ENCODE measurements at places on chromosomes 12 and 14. TPM values are rescaled to one million over a fixed set of nuclear protein-coding genes. Genes with fewer than 3 reads are reported as not detected.
A peak's percentile ranks its signal among the peaks of the same experiment; 100 is the strongest.

DNA sequence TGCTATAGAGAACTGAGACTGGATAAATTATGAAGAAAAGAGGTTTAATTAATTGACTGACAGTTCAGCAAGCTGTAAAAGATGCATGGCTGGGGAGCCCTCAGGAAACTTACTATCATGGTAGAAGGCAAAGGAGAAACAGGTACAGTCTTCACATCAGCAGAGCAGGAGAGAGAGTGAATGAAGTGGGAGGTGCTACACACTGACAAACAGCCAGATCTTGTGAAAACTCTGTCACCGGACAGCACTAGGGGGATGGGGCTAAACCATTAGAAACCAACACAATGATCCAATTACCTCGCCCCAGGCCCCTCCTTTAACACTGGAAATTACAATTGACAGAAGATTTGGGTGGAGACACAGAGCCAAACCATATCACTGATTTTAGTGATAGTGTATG lies 682.4 kb downstream of the SLC16A7 start:
- H3K4me1 ChIP-seq, result no peaks in the 10 kb centered on the region
- no peak overlapping the region for H3K27ac ChIP-seq
- no peaks in the 10 kb centered on the region for H3K36me3 ChIP-seq
- H3K27me3 ChIP-seq, result no peaks in the 10 kb centered on the region
- H3K4me3 ChIP-seq, result no peak overlapping the region

DNA sequence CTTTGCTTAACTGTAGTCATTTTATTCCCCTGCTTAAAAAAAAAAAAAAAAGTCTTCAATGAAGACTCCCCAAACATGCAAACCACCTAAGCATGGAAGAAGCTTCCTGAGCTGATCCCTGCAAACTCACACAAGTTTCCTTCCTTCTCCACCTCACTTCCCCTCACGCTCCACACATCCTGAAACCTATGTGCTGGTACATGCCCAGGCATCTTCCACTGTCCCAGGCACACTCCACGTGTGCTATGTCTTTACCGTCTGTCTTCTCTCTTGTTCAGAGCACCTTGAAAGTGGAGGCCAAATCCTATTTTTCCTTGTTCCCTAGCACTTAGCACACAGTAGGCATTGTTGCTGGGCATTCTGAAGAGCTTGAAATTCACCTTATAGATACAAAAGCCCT lies 13.4 kb downstream of the LRIG3 start:
- DNase-seq, result no peak
- peaks cover 10% of the 10 kb centered on the region for H3K36me3 ChIP-seq
- H3K27me3 ChIP-seq, result no peaks in the 10 kb centered on the region
- H3K4me3 ChIP-seq, result no peak overlapping the region

DNA sequence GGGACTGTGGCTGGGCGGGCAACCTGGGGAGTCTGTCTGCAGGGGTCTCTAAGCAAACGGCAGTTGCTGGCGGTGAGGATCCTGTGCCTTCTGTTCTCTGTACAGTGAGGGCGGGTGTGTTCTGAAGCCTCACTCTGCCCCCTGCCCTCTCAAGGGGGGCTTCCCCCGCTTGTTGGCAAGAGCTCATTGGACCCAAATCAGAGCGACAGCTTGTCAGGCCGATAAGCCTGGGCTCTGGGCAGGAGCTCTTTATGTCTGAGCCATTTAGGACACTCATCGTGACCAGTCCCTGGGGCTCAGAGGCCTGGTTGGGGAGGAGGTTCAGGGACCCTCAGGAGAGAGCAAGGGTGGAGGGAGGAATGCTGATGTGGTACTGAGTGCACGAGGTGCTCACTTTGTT lies 136.0 kb downstream of the TSPAN9 start:
- no peak overlapping the region for H3K4me3 ChIP-seq
- DNase-seq, result no peak
- H3K36me3 ChIP-seq, result no peaks in the 10 kb centered on the region
- H3K4me1 ChIP-seq, result peaks cover 20% of the 10 kb centered on the region
- H3K27ac ChIP-seq, result no peak overlapping the region

- no peaks in the 10 kb centered on the region for H3K27me3 ChIP-seq
- H3K4me3 ChIP-seq, result no peak overlapping the region
- H3K36me3 ChIP-seq, result no peaks in the 10 kb centered on the region
- H3K27ac ChIP-seq, result no peak overlapping the region
- no peaks in the 10 kb centered on the region for H3K4me1 ChIP-seq
- DNase-seq, result no peak
These were observed 142.8 kb downstream of the LRFN5 start for GRCh38 chr14:41749429-41749828.

GRCh38 chr12:82149045-82149444 lies 209.1 kb downstream of the CCDC59 start:
- H3K27ac ChIP-seq, result no peak overlapping the region
- no peaks in the 10 kb centered on the region for H3K27me3 ChIP-seq
- DNase-seq, result no peak
- H3K4me3 ChIP-seq, result no peak overlapping the region
- H3K36me3 ChIP-seq, result no peaks in the 10 kb centered on the region

GRCh38 chr12:57296291-57296690 lies 45.3 kb upstream of the STAC3 start:
- H3K27ac ChIP-seq, result no peak overlapping the region
- H3K4me3 ChIP-seq, result no peak overlapping the region
- peaks cover 11% of the 10 kb centered on the region for H3K4me1 ChIP-seq
- H3K36me3 ChIP-seq, result peaks cover 10% of the 10 kb centered on the region
- DNase-seq, result no peak

GRCh38 chr12:1799051-1799881 lies 21.1 kb upstream of the LRTM2 start:
- H3K27ac ChIP-seq, result no peak overlapping the region
- no peak overlapping the region for H3K4me3 ChIP-seq
- DNase-seq, result no peak
- no peaks in the 10 kb centered on the region for H3K27me3 ChIP-seq

DNA sequence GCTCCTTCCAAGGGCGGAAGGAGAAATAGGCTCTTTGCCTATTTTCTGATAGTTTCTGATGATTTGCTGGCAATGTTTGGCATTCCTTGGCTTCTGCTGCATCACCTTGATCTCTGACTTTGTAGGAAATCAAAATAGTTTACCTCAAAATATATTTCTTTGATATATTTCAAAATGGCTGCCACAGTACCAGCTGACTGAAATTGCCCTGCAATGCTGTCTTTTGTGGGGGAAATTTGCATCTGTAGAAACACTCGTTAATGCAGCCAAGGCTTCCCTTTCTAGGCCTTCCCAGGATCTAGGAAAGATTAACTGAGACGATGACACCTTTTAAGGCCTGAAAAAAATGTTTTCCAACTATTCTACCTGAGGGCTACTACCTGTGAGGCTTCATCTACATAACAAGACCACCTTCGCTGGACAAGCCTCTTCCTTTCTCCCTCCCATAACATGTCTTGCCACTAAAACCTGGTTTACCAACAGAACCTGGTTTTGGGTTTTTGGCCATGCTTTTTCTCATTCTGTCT lies 212.8 kb upstream of the SSTR1 start:
- H3K27me3 ChIP-seq, result no peaks in the 10 kb centered on the region
- no peaks in the 10 kb centered on the region for H3K4me1 ChIP-seq
- H3K4me3 ChIP-seq, result no peak overlapping the region
- no peaks in the 10 kb centered on the region for H3K36me3 ChIP-seq
- DNase-seq, result no peak
- no peak overlapping the region for H3K27ac ChIP-seq

DNA sequence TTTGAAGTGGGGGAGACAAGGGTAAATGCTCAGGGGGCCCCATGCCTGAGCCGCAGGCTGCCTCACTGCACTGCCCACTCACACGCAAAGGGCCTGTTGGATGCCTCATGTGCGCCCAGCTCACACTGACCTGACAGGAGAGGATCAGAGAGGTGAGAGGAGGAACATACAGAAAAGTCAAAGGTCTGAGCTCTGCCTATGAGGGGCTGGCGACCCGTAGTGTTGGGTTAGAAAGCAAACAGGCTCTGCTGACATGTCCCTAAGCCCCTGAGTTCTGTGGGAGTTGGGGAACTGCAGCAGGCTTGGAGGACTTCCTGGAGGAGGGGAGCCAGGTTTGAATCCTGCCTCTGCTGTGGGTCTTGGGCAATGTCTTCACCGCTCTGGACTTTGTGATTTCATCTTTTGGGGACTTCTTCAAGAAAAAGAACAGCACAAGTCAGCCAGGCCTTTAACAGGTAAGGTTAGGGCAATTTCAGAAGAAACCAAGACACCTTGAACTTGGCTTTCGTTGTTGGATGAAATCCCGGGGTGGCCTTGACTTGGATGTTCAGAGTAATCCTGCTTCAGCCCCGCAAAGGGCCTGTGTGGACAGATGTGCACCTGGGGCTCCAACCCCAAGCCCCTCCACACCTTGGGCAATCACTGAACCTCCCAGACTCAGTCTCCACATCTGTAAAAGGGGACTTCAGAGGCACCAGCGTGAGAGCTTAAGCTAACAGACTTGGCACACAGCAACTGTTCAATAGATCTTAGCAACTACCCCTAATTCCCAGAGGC lies 116.8 kb downstream of the SCARB1 start:
- H3K36me3 ChIP-seq, result no peaks in the 10 kb centered on the region
- no peak for DNase-seq
- H3K4me3 ChIP-seq, result no peak overlapping the region

DNA sequence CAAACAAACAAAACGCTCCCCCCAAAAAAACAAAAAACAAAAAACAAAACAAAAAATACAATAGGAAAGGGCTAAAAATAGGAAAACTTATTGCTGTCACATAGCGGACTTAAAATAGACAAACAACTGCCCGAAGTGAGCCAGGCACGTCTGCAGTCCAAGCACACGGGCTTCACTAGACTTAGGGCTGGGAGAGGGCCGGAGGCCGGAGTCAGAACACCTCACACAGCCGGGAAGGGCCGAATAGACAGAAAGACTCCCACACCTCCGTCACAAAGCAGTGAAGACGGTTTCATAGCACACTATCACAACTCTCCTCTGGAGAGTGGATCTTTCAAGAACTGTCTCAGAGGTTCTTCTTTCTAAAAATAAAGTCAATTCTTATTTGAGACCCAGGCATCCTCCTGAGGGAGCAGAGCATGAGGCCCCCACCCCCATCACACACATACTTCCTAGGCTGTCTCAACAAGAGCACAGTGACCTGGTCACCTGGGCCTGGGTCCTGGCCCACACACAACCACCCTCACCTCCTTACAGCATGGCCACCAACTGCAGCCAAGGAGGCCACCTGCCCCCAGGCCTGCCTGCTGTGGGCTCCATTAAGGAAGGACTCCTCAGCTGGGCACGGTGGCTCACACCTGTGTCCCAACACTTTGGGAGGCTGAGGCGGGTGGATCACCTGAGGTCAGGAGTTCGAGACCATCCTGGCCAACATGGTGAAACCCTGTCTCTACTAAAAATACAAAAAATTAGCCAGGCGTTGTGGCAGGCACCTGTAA lies 6.7 kb downstream of the BAG5 start:
- DNase-seq, result no peak
- peaks cover 58% of the 10 kb centered on the region for H3K4me1 ChIP-seq
- no peaks in the 10 kb centered on the region for H3K27me3 ChIP-seq
- no peak overlapping the region for H3K4me3 ChIP-seq
- H3K36me3 ChIP-seq, result peaks cover 11% of the 10 kb centered on the region
- no peak overlapping the region for H3K27ac ChIP-seq

- H3K4me3 ChIP-seq, result no peak overlapping the region
- H3K27ac ChIP-seq, result no peak overlapping the region
- H3K36me3 ChIP-seq, result no peaks in the 10 kb centered on the region
These were observed 1613.4 kb upstream of the SEL1L start for GRCh38 chr14:83147006-83147405.

GRCh38 chr12:31558521-31558920 lies 32.4 kb downstream of the DENND5B start:
- H3K4me1 ChIP-seq, result no peaks in the 10 kb centered on the region
- H3K4me3 ChIP-seq, result no peak overlapping the region
- no peaks in the 10 kb centered on the region for H3K27me3 ChIP-seq
- no peaks in the 10 kb centered on the region for H3K36me3 ChIP-seq

GRCh38 chr12:47360771-47361388 lies 281.1 kb upstream of the AMIGO2 start:
- H3K4me3 ChIP-seq, result no peak overlapping the region
- H3K27ac ChIP-seq, result peak overlapping the region; percentile 21
- H3K27me3 ChIP-seq, result no peaks in the 10 kb centered on the region
- no peaks in the 10 kb centered on the region for H3K4me1 ChIP-seq

DNA sequence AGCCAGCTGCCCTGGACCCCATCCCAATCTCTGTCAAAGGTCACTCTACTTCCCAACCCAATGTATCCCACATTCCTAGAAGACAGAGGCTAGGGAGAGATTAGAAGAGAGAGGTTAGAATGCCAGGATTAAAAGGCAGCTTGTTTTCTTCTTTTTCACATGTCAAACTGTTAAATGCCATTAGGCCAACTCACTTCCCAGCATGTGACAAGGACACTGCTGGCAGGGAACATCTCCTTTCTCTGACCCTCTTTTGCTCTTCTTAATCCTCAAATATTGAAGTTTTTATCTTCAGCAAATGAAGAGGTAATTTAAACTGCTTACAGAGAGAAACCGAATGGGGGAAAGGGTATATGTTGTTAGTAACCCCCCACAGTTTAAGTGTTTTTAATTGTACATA lies 89.1 kb downstream of the BBS10 start:
- no peaks in the 10 kb centered on the region for H3K27me3 ChIP-seq
- no peak overlapping the region for H3K27ac ChIP-seq
- H3K4me1 ChIP-seq, result no peaks in the 10 kb centered on the region
- no peaks in the 10 kb centered on the region for H3K36me3 ChIP-seq
- no peak for DNase-seq
- H3K4me3 ChIP-seq, result no peak overlapping the region

GRCh38 chr14:77105145-77105939 lies 7.3 kb downstream of the CIPC start:
- H3K27me3 ChIP-seq, result no peaks in the 10 kb centered on the region
- peak; percentile 54 for DNase-seq
- H3K27ac ChIP-seq, result peak overlapping the region; percentile 68
- peaks cover 82% of the 10 kb centered on the region for H3K4me1 ChIP-seq
- peaks cover 5% of the 10 kb centered on the region for H3K36me3 ChIP-seq
- H3K4me3 ChIP-seq, result no peak overlapping the region

- no peaks in the 10 kb centered on the region for H3K36me3 ChIP-seq
- H3K4me1 ChIP-seq, result no peaks in the 10 kb centered on the region
- H3K4me3 ChIP-seq, result no peak overlapping the region
- no peak overlapping the region for H3K27ac ChIP-seq
- H3K27me3 ChIP-seq, result no peaks in the 10 kb centered on the region
- DNase-seq, result no peak
These were observed 2.6 kb downstream of the AQP2 start for GRCh38 chr12:49953151-49953550.

- no peaks in the 10 kb centered on the region for H3K36me3 ChIP-seq
- no peaks in the 10 kb centered on the region for H3K27me3 ChIP-seq
- no peak overlapping the region for H3K27ac ChIP-seq
- H3K4me3 ChIP-seq, result no peak overlapping the region
- no peak for DNase-seq
These were observed 1.2 kb downstream of the GALNT4 start for GRCh38 chr12:89523393-89523792.

Gene TECPR2
- 23.8 TPM for total RNA-seq

Gene TAS2R9
- not detected for total RNA-seq

Gene KRT5
- not detected for total RNA-seq

Gene HSPB8
- total RNA-seq, result 39.0 TPM

Gene FAM222A
- 3.8 TPM for total RNA-seq

Gene GRIP1
- total RNA-seq, result 17.2 TPM

Gene SVOP
- total RNA-seq, result not detected

Gene BIN2
- 2.2 TPM for total RNA-seq

Gene TSPAN11
- total RNA-seq, result 4.2 TPM

Gene MGP
- 348 TPM for total RNA-seq

Gene PARPBP
- total RNA-seq, result 0.98 TPM

Gene ISCA2
- total RNA-seq, result 49.7 TPM

Gene MOAP1
- 34.1 TPM for total RNA-seq

Gene REP15
- total RNA-seq, result 2.0 TPM

All from thyroid gland (tissue), 4 donors.